Adrenal gland (tissue), 19 donors: ENCODE measurements at places on chromosomes 7 and 10. TPM values are rescaled to one million over a fixed set of nuclear protein-coding genes. Genes with fewer than 3 reads are reported as not detected.

GRCh38 chr7:33888166-33888565 lies 17.2 kb upstream of the BMPER start:
- no peak for DNase-seq

Gene HOXA6
- total RNA-seq = 21.5 TPM

- DNase-seq = no peak
Observed at GRCh38 chr7:24755541-24756407, 1.5 kb downstream of the GSDME start.

DNA sequence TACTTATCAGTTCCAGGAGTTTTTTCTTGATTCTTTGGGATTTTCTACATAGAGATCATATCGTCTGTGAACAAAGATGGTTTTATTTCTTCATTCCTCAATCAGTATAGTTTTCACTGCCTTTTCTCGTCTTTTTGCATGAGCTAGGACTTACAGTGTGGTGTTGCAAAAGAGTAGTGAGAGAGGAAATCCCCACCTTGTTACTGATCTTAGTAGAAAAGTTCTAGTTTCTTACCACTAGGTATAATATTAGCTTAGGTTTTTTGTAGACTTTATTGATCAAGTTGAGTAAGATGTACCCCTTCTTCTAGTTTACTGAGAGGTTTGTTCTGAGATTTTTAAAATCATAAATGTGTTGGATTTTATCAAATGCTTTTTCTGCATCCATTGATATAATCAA lies 123.3 kb downstream of the TMEM26 start:
- DNase-seq = no peak

GRCh38 chr10:11516431-11516746 lies 95.1 kb downstream of the USP6NL start:
- no peak for DNase-seq

DNA sequence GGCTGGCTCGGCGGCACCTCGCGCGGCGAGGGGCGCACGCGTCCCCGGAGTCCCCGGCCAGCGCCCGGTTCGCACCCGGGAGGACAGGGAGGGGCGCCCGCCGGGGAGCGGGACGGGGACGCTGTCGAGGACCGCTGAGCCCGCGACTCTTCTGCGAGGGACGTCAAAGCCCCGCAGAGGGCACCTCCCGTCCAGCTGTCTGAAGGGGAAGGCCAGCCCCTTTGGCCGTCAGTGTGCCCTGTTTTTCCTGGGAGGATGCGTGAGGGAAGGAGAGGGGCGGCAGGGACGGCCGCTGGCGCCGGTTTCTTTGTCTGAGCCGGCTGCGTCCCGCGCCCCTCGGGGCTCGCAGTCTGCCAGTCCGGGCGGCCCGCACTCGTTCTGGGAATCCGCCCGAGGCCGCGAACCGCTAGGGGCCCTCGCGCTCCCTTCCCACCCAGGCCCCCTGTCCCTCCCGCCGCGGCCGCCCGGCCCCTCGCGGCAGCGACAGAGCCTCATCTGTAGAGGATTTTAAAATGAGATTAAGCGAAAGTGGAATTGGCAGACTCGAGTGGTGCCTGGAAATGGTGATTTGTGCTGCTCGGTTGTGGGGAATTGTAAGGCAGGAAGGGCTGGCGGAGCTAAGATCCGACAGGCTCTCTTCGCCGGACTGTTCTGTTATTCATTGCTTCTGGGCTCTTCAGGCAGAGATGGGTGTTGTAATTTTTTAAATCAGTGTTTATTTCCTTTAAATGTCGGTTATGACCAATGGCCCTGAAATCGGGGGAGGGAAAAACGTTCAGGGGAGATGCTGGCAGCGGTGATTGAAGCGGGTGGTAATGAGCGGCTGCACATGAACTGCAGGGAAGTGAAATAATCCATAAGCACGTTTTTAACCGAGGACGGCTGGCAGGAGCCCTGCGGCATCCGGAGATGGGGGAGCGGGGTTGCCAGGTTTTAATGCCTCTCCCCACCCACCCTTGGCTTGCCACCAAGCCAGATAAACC lies 618 bp upstream of the RELN start:
- DNase-seq = no peak
